ENCODE measurements at places on chromosomes 2 and 18.

DNA sequence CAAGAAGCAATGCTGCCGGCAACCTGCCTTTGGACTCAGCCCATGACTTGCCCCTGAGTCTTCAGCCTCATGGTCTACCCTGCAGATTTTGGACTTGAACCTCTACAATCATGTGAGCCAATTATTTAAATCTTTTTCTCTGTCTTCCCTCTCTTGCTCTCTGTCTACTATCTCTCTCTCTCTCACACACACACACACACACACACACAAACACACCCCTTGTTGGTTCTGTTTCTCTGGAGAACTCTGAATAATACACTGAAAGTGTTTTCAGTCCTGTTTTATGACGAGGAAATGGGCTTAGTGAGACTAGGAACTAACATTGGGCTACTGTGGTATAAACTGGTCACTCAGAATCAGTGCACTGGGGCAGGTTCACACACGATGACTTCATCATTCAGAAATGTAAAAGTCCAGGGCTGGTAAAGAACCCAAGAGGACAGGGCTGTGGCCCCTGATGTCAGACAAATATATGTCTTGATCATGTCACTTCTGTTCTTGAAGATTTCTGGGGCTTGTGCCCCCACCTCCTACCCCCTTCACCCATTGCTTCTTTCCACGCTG, 266.1 kb upstream of the SIX2 start:
- peak; percentile 68 for DNase-seq

- DNase-seq = no peak
Measured at GRCh38 chr2:164694275-164694695, 73.0 kb upstream of the GRB14 start.

- DNase-seq = no peak
Measured at GRCh38 chr18:27178424-27178823, 6.7 kb downstream of the CHST9 start.

GRCh38 chr2:38601463-38602135, 1.1 kb downstream of the HNRNPLL start:
- peak; percentile 20 for DNase-seq

DNA sequence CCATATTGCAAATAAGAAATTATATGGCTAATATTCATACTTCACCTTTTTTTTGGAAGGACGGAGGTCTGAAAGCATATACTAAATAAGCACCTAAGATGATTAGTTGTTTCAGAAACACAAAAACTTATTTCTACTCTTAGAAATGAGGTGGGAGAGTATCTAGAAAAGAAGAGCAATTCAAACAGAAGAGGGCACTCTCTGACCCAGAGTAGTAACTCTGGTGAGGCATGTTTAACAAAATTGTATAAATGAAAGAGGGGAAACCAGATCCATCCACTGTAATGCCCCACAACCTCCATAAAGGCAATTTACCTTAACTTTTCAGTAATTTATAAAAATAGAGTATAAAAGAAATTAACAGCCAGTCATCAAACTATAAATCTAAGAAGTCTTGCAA, 669.6 kb upstream of the VRK2 start:
- DNase-seq = no peak

DNA sequence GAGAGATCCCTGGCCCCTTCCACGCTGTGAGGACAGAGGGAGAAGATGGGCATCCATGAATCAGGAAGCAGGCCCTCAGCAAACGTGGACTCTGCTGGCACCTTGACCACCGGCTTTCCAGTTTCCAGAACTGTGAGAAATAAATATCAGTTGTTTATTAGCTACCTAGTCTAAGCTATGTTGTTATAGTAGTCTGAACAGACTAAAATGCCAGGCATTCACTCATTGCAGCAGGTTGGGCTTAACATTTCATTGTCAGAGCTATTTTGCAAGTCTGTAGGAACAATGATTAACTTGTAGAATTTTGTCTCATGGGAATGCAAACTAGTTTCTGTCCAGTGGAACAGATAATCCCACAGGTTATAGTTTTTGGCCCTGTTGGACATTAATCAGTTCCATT, 24.8 kb upstream of the TBC1D8 start:
- DNase-seq = peak; percentile 98

Data from epithelial cell of proximal tubule (primary cell).